ENCODE measurements at places on chromosomes 7 and 10.

- no peak for DNase-seq
These were observed 15.5 kb downstream of the WDR86 start for GRCh38 chr7:151394076-151395035.

DNA sequence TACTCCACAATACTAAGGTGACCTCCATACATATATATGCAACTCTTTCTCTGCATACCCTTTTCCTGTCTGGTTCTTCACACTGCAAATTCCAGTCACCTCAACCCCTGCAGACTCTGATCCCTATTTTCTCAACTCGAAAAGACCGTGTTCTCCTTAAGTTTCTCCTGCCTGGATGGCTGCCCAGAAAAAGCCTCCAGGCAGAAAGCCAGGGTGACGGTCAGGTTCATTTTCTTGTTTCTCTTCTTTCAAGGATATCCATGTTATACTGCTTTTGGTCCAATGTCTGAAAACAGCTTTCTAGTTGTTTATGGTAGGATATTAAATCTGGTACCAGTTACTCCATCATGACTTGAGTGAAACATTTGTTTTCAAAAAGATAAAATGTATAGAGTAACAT, 267.8 kb upstream of the MYO3A start:
- no peak for DNase-seq

GRCh38 chr7:74633451-74633921, 24.0 kb upstream of the GTF2I start:
- DNase-seq, result no peak

GRCh38 chr10:6542999-6543430, 37.1 kb downstream of the PRKCQ start:
- peak; percentile 64 for DNase-seq

GRCh38 chr10:109988212-109988596, 19.6 kb upstream of the ADD3 start:
- DNase-seq, result no peak

GRCh38 chr10:65518379-65518778, 1407.5 kb upstream of the LRRTM3 start:
- no peak for DNase-seq

DNA sequence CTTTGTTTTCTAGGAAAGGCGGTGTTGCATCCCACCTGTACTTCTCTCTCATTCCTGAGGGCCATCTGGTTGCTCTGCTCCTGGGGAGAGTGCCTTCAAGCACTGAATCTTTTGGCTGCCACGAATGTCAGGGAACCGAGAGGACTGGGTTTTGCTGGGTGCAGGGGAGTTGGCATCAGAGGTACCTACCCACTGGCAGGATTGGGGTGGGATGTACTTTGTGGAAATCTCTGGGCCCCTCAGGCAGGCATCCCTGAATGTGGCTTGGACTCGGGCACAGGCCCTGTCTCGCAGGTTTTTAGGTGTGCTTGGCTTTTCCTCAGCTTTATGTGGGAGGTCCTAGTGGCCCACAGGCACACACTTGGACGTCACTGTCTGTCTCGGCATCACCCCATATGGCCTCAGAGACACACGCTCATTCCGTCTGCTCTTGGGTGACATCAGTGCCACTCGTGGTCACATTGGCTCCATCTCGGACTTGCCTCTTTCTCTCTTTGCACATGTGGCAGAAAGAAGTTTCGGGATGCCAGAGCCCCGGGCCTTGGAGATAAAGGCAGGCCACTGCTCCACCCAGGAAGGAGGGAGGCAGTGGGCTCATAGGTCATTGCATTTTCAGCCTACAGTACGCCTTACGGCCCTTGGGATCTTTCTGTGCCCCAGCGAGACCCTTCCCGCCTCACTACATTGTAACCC, 325.6 kb downstream of the ZNF716 start:
- DNase-seq, result no peak

DNA sequence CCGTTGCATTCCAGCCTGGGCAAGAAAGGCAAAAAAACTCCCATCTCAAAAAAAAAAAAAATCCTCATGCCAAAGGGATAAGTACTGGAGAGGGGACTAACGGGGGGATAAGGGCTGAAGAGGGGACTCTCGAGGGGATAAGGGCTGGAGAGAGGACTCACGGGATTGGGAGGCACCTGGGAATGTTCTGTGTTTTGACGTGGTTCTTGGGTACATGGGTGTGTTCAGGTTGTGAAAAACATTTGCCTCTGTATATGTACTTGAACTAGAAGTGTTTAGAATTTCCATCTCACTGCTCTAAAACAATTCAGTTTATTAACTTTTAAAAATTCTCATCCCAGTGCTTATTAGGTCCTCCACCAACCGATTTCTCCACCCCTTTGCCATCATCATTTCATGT, 4.5 kb downstream of the FKBP6 start:
- DNase-seq, result no peak
